ENCODE measurements at places on chromosomes 7 and 10. TPM values are rescaled to one million over a fixed set of nuclear protein-coding genes. Genes with fewer than 3 reads are reported as not detected.

GRCh38 chr10:82982110-82982608, 1107.2 kb downstream of the NRG3 start:
- no peak for DNase-seq

DNA sequence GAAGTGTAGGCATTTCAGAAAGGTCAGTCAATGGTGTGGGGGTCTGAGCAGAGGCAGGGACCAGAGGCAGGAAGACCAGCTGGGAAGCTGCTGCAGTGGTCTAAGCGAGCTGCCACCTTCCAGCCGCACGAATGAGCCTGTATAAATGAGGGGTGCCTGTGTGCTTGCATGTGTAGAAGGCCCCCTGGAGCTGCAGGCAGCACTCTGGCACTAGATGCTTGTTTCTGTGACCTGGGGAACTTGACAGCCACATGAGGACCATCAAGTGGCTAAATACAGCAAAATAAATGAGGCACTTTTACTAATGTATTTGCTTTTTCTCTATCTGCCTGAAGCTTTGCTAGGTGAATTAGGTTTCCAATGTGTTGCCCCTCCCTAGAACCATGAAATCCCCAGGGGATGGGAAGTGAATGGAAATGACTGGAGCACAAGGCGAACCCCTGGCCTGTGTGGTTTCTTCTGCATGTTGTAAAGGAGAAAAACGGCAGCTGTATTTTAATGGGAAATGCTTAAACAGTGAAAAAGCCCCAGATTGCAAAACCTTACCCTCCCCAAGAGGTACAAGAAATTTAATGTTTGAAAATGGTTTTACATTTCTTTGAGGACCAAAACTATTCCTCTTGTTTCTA, 57.7 kb downstream of the PYROXD2 start:
- DNase-seq, result no peak

GRCh38 chr10:130746311-130746710, 565.2 kb downstream of the TCERG1L start:
- no peak for DNase-seq

The OR9A2 gene
- not detected for polyA plus RNA-seq

- DNase-seq, result no peak
Observed at GRCh38 chr7:66246554-66247171, 41.5 kb downstream of the TPST1 start.

- no peak for DNase-seq
Observed at GRCh38 chr10:26780793-26781601, 79.8 kb downstream of the ABI1 start.

DNA sequence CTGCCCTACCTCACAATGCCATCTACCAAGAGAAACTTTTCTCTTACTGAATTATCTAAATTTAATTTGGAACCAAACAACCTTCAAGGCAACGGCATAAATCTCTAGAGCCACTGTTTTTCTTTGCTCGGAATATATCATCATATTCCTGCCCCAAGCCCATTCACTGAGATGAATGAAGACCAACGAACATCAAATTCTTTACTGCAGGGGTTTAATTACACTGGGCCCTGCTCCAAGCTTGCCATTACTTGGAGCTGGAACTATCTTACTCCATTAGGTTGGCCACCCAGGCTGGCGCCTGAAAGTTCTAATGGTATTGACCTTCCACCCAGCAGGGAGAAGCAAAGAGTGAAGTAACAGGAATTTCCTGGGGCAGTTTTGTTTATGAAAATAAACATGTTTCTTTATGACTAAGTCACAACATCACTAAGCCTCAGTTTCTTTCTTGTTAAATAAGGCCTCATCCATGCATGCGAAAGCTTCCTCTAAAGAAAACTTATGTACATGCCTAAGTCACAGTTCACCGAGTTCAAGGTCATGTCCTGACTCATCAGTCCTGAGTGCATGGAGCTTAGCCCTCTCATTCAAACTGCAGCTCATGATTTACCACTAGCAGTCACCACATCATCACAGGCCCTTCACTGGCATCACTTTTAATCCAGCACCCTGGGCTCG, 42.1 kb upstream of the ANAPC16 start:
- DNase-seq, result no peak

The CFAP46 gene
- polyA plus RNA-seq, result 7.4 TPM

The SLC13A1 gene
- 33.5 TPM for polyA plus RNA-seq

DNA sequence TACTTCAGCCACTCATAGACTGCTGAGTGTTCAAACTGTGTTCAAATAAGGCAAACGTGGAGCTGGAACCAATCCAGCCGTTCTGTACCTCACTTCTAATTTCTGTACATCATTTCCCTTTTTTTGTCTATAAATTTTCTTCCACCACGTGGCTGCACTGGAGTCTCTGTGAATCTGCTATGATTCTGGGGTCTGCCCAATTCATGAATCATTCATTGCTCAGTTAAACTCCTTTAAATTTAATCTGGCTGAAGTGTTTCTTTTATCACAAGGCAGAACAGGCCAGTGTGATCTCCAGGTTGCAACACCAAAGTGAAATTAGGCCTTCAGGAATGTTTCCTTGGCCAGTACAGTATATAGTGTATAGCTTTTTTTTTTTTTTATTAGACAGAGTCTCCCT, 53.5 kb downstream of the DNAJC12 start:
- no peak for DNase-seq

The CPEB3 gene
- 3.3 TPM for polyA plus RNA-seq

GRCh38 chr10:71752391-71753090, 20.8 kb downstream of the VSIR start:
- DNase-seq, result no peak

- no peak for DNase-seq
Observed at GRCh38 chr10:15295537-15296325, 75.4 kb downstream of the FAM171A1 start.

GRCh38 chr7:138208142-138208570, 131.9 kb downstream of the AKR1D1 start:
- no peak for DNase-seq

All from left kidney (tissue), 8 donors.